COLO829 (cell line): ENCODE measurements at places on chromosomes 11 and 22.
A peak's percentile ranks its signal among the peaks of the same experiment; 100 is the strongest.

DNA sequence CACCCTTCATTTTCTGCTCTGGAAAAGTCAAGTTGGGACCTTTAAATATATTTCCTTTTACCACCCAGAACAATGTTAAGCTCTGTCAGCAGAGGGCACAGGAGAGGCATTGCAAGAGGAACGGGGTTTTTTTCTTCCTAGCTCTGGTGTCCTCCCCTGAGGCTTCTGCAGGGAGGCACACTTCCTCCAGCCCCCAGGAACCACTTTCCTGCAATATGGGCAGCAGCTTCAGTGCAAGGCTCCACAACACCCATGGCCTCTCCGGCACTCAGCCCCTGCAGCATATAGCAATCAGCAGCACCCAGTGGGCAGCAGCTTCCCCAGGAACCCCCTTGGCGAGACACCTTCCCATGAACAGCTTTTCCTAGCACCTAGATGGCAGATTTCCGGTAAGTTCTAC, 101.4 kb downstream of the SYT9 start:
- DNase-seq = peak; percentile 33

- DNase-seq = no peak
Observed at GRCh38 chr11:40252236-40252635, 1207.2 kb downstream of the LRRC4C start.

GRCh38 chr11:70319396-70320076, 49.0 kb downstream of the PPFIA1 start:
- DNase-seq = no peak

DNA sequence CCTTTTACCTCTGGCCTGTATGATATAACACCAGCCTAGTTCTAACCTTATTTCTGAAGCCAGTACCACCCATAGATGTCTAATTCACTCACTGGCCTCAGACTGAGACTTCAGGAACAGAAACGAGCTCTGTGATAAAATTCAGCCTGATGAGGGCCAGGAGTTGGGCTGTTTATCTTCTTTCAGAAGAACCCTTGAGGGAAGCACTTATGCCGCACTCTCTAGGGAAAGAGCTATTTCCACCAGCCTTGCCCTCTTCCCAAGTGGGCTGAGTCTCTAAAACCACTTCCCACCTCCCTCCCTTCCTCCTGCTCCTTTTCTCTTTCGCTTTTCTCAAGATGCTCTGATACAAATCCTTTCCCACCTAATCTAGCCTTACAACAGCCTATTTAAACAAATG, 2.0 kb upstream of the OR52B4 start:
- no peak for DNase-seq

GRCh38 chr11:28339488-28339887, 231.3 kb downstream of the METTL15 start:
- DNase-seq = no peak

DNA sequence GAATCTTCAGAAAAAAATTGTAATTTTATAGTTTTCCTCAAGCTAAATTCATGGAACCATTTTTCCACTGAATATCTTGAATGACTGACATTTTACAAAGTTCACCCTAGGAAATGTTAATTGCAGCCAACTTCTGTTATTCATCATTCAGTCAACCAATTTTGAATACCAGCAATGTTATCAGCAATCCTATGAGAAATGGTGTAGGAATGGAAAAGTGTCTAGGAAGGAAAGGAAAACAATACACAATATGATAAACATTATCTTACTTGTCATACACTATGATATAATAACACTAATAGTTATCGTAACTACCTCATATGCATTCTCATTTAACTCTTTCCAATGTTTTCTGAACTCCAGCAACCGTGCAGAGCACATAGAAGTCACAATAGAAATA, 790.5 kb upstream of the LRRC4C start:
- no peak for DNase-seq

GRCh38 chr11:95487391-95487790, 256.4 kb upstream of the SESN3 start:
- DNase-seq = no peak

DNA sequence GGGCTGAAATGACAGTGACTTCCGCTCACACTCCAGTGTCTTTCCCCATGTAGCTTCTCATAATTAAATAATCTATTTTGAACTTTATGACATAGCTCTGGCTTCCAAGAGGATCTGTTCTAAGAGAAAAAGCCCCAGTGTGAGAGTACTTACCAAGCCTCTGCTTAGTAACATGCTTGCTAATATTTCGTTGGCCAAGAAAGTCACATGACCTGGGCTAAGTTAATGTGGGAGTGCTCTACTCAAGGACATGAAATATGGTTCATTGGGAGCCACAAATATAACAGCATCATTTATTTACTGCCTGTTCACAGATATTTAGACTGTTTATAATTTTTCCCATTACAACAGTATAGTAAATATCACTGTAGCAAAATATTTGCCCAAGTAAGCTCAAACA, 42.5 kb downstream of the CCDC73 start:
- DNase-seq = no peak

GRCh38 chr22:35045451-35045850, 20.5 kb upstream of the ISX start:
- DNase-seq = no peak

- DNase-seq = no peak
Observed at GRCh38 chr11:125376856-125377255, 119.2 kb downstream of the FEZ1 start.

DNA sequence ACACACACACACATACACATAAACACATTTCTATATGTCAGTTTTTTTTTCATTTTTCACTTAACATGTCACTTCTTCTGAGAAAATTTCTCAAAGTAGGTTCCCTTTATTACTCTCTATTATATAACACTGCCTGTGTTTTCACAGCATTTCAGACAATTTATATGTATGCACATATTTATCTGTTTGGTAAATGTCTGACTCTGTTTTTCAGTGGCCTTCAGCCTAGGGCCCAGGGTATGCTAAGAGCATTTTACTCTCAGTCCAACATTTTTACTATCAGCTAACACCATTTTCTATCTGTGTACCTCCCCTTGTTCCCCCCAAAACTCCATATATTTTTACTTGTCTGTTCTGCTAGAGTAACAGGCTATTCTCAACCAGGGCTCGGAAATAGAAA, 92.3 kb downstream of the ANO3 start:
- DNase-seq = no peak

- DNase-seq = no peak
Observed at GRCh38 chr11:74842967-74843366, 94.3 kb downstream of the RNF169 start.

- no peak for DNase-seq
Observed at GRCh38 chr22:38986629-38987028, 4.5 kb downstream of the APOBEC3B start.

DNA sequence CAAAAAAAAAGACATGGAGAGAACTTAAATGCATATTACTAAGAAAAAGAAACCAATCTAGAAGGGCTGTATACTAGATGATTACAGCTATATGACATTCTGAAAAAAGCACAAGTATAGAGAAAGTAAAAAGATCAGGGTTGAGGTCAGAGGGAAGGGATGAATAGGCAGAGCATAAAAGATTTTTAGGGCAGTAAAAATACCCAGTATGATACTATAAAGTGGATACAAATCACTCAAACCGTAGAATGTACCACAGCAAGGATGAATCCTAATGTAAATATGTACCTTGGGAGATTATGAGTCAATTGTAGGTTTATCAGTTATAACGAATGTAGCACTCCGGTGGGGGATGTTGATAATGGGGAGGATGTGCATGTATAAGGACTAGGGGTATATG, 29.4 kb upstream of the SMCO4 start:
- DNase-seq = no peak

GRCh38 chr11:116072601-116073410, 568.6 kb upstream of the CADM1 start:
- peak; percentile 10 for DNase-seq

- DNase-seq = peak; percentile 52
Observed at GRCh38 chr22:44448271-44448830, 49.7 kb downstream of the RTL6 start.

GRCh38 chr22:31734512-31734911, 15.4 kb downstream of the PRR14L start:
- no peak for DNase-seq

DNA sequence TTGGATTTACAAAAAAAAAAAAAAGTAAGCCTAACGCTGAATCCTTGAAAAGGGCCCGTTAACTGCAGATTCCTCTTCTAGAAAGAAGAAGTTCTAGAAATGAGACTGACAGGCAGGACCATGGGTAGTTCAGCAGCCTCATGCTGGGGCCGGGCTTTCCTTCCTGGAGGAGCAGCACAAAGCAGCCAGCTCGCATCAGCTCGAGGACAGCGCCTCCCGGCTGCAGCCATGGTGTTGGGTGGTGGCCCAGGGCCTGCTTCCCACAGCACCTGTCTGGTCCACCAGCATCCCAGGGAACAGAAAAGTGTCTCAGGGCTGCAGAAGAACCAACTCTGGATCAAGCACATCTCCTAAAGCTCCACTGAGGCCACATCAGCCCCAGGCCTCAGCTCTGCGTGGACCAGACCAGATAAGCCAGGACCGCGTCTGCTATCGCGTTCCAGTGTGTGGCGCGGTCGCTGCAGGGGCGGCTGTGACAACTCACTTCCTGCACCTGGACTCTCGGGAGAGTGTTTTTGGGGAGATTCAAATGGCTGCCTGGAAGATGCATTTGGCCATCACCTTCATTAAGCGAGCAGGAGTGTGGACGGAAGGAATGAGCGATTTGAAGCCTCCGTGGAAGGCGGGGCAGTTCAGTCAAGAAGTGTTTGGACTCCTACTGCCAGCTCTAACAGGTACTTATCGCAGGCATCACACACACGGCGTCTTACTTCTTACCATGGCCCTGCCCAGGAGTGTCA, 53.5 kb downstream of the MYH9 start:
- DNase-seq = no peak

DNA sequence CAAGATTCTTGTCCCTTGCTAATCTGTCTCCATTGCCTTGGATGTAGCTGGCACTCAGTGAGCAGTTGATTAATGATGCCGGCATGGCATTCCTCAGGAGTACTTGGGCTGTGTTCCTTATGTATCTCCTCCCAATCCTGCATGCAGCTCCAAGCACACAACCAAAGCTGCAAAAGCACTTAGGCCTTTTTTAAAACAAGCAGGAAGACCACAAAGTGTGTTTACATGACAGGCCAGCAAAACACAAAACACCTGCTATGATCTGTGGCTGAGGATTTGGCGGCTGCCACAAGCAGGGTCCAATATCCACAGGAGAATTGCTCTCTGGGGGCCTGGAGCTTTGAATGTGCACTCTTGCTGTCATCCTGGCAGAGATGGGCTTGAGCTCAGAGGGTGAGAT, 8.9 kb downstream of the ABTB2 start:
- no peak for DNase-seq

DNA sequence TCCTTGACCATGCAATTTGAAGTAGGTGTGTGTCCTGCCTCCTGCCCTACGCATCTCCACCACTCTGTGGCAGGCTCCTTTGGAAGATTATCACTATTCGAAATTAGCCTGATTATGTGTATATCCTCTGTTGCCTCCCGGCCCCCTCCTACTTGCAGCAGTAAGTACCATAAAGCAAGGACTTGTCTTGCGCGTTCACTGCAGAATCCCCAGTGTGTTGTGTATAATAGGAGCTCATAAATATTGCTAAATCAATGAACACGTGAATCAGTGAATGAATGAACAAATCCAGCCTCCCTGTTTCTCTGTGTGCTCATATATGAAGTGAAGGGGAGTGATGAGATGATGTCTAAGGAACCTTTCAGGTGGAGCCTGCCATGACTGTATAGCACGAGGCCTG, 210.7 kb downstream of the DBX1 start:
- DNase-seq = no peak

DNA sequence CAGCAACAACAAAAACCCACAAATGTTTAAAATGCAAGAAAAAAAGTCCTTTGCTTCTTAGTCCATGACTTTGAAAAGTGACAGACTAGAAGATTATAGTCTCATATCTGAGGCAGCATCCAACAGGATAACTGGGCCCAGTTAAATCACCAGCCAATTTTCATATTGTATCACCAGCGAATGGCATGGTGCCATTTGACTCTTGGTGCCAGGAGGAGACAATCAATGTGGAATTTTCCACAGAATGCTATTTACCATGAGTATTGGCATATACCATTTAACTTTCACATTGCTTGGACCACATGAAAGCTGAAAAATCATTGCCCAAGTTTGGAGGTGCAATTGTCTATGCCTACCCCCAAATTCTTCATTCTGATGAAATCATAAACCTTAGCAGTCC, 255.5 kb downstream of the TENM4 start:
- no peak for DNase-seq

DNA sequence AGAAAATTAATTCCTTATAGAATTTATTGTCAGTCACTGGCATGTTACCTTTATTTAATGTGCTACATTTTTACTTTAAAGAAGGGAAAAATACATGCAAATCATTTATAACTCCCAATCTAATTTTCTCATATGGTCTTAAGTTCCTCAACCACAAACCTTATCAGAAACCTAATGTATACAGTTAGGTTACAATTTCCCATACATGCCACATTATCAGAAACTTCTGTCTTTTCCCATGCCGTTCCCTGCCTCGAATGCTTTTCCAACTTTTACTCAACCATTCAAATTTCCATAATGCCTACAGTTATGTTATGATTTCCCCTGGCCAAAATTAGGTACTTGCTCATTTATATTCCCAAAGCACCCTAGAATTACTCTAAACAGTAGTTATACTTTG, 13.5 kb downstream of the RSF1 start:
- DNase-seq = no peak

GRCh38 chr11:100681064-100681502, 6.0 kb upstream of the ARHGAP42 start:
- DNase-seq = peak; percentile 66

DNA sequence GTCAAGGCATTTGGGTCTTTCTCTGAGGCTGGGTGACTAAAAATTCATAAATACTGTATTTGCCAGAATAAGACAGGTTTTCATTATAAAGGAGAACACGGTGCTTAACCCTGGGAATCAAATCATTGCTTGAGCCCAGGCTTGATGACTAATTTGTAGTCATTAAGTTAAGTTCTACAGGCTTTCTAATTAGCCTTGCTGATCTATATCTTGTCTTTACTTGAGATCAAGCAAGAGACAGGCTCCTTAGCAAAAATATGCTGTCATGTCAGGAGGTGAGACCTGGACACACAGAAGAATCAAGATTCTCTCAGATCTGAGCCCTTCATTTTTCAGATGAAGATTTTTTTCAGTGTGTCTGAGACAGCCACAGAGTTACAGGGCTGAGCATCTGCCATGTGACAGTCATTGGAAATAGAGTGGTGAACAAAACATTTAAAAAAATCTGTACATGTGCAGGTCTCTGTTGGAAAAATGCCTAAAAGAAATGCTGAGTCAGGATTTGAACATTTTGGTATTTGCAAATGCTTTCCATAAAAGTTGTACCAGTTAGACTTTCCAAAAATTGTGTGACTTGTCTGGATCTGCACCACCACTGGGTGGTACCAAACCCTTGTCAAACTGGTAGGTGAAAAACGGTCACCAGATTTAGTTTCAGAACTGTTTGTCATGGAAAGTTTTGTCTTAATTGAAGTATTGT, 14.6 kb downstream of the ACAT1 start:
- no peak for DNase-seq

DNA sequence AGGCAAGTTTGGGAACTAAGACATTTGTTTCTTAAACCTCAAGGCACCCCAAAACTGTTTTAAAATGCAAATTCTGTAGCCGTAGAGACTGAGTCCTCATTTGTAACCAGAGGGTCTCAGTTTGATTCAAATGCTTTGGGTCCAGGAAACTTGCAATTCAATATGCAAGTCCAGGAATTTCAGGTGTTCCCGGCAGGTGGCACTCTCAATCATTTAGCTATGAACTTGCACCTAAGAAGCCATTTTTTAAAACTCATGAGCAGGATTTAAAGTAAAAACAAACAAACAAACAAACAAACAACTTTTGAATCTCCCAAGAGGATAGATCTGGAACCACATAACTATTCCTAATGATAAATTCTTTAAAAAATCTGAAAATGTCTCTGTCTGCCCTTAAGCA, 8.7 kb upstream of the ABTB2 start:
- DNase-seq = no peak

- DNase-seq = peak; percentile 57
Observed at GRCh38 chr11:64251016-64251752, at the start of gene PLCB3. TSS of gene PLCB3 (plus strand) at chr11:64251530. CDS start at chr11:64251650, 120 bp downstream.
